ENCODE measurements at places on chromosomes 1 and 21. TPM values are rescaled to one million over a fixed set of nuclear protein-coding genes. Genes with fewer than 3 reads are reported as not detected.

FASLG gene
- 8.4 TPM for total RNA-seq

DNA sequence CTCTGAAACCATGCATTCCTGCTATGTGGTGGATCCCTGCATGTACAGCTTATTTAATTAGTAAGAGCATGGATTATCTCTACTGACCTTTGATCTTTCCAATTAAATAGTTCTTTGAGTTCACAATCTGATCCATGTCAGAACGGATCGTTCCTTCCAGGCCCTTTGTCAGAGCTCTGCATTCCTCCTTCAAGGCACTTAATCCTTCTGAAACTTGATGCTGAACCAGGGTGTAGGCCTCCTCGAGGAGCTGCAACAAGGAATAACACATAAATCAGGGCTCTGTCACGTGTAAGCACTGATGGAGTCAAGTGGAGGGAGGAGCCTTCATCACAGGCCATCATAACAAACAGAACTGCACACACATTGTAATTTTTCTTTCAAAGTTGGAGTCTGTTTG, 68.4 kb upstream of the EDEM3 start:
- DNase-seq: no peak

- DNase-seq: peak; percentile 61
These were observed 455 bp downstream of the BSDC1 start for GRCh38 chr1:32393832-32394140.

TSSK3 gene
- 0.85 TPM for total RNA-seq

GRCh38 chr1:25447547-25447946, 16.9 kb downstream of the MACO1 start:
- peak; percentile 27 for DNase-seq

GRCh38 chr1:201750934-201751333, 78.0 kb upstream of the IPO9 start:
- no peak for DNase-seq

CELA2B gene
- total RNA-seq: not detected

GRCh38 chr1:29332204-29332603, 95.9 kb downstream of the PTPRU start:
- peak; percentile 52 for DNase-seq
